ENCODE measurements at places on chromosomes 1 and 21.
A peak's percentile ranks its signal among the peaks of the same experiment; 100 is the strongest.

GRCh38 chr1:36040238-36040637 is 43.7 kb upstream of the TEKT2 start:
- DNase-seq, result no peak

- DNase-seq, result no peak
Observed at GRCh38 chr1:67614511-67614934, 70.5 kb upstream of the GADD45A start.

DNA sequence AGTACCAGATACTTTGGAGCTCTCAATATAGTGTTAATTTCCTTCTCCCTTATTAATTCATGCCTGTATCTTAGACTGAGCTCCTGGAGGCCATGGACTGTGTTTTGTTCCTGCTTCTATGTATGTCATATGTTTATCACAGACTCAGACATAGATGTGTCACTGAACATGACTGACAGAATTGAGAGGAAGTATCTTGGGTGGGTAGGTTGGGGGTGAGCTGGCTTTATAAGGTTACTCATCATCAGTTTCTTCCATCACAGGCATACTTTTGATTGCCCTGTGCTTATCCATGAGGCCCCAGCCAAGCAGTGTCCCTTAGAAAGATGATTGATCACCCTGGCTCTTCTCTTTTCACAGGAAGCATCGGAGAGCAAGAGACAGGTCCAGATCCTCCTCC is 5.6 kb upstream of the SH3D21 start:
- DNase-seq, result no peak

- peak; percentile 57 for DNase-seq
Observed at GRCh38 chr1:118960026-118960561, 28.0 kb downstream of the TBX15 start.

GRCh38 chr1:58456470-58456869 is 90.1 kb downstream of the OMA1 start:
- DNase-seq, result no peak

DNA sequence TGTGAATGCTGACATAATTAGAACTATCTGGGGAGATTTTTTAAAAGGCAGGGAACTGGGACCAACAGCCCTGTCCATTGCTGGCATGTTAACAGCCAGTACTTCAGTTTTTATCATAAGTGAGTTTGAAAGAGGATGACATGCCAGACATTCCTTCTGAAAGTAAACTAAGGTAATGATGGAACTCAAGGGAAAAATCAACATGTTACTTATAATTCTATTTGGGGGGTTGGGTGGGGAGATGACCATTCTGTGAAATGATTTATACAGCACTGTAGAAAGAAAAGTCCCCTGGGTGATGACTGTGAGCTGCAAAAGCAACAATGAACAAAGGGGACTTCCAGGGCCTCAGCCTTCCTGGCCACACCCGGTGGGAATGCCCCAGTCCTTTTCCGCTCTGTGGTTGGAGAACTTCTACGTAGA is 5.4 kb upstream of the LAMC2 start:
- peak; percentile 72 for DNase-seq

DNA sequence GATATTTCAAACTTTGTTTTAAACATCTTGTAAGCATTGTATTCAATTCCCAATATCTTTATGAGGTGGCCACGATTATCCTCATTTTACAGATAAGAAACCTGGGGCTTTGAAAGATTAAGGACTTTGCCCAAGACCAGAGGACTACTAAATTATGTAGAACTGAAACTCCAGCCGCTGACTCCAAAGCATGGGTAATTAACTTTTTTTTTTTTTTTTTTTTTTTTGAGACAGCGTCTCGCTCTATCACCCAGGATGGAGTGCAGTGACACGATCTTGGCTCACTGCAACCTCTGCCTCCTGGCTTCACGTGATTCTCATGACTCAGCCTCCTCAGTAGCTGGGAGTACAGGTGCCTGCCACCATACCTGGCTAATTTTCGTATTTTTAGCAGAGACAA is 68.7 kb downstream of the ALG14 start:
- no peak for DNase-seq

DNA sequence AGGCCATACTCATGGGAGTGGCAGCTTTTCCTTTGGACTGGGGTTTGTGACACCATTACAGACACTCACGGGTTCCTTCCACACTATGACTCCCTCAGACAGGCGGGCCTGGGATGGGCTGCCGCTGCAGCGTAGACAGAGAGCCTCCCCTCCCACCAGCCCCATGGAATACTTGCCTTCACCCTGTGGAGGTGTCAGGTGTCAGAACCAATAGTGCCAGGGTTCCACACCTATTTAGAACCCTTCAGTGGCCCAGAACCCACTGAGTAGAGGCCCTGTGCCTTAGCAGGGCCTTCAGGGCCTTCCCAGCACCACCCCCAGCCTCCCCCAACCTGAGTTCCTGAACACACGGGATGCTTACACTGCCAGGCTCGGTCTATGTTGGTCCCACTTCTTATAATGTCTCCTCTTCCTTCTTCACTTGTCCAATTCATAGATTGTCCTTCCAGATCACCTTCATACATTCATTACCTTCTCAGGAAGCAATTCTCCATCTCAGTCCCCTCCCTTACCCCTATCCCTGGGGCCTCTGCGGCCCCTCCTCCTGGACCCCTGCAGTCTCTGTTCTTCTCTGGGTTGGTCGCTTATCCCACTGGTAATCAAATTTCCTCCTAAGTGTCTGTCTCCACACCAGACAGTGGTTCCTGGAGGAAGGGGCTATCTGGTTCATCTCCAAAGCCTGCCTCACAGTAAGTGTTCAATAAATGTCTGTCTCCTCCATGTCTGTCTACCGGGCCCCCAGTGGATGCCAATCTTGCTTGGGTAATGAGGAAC is 1.4 kb upstream of the RHBG start:
- no peak for DNase-seq

DNA sequence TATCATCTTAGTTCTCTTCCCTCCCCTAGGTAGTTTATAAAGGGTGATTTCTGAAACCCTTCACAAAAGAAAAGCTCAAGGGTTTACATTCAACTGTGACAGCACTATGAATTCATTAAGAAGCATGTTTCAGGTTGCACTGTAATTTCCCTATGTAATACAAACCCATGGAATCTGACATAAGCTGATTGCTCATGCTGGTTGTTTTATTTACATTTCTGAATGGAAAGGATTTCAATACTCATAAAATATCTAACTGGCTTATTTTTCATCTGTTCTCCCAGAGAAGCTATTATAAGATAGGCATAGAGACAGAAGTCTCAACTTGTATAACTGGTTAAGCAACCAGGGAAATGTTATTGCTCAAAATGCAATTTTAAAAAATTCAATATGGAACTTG is 20.5 kb downstream of the WNT2B start:
- no peak for DNase-seq

- no peak for DNase-seq
Observed at GRCh38 chr21:33618407-33618806, 23.1 kb downstream of the CRYZL1 start.

DNA sequence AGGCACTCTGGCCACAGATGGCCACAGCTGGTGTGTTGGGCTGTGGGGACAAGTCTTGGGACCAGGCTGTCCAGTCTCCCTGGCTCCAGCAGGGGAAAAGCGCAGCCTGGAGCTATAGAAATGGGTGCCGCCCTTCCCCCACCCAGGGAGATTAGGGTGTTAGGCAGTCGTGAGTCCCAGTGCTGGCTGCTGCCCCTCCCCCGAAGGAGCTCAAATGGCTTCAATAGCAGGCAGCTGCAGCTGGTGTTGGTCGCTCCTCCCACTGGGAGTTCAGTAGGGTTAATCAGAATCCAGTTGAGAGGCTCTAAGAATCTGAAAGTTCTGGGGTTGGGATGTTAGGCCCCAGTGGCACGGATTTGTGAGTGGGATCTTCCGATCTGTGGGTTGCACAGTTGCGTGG is 595.6 kb upstream of the PKN2 start:
- no peak for DNase-seq

DNA sequence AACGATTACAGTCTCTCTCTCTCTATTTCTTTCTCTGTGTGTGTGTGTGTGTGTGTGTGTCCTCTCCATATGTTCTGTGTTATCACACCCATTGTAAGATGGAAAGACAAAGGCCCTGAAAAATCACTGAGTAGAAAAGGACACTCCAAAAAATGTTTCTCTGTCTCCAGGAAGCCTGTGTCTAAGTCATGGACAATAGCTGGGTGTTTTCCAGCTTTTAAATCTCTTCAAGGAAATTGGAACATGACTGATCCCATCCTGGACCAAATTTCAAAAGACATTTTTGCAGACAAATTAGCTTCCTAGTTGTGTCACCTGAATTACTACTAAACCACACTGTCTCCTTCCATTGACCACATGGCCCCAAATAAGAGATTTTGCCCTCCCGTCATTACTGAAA is 31.0 kb upstream of the LMX1A start:
- DNase-seq, result no peak

- DNase-seq, result no peak
Observed at GRCh38 chr1:193457676-193458075, 271.3 kb upstream of the B3GALT2 start.

DNA sequence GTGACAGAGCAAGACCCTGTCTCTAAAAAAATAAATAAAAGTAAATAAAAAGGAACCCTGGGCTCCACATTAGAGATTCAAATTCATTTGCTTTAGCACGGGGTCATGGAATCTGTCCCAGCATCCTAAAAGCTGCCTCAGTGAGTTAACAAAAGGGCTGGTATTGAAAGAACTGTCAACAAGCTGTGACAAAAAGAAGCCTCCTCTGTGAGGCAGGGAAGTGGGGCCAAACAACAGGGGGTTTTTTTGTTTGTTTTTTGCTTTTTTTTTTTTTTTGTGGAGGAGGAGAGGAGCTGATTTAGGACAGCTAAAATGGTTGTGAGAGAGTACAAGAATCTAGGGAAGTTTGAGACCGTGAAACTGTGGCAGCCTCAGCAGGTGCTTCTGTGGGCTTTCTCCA is 115.7 kb downstream of the LIPI start:
- DNase-seq, result no peak

- DNase-seq, result no peak
Observed at GRCh38 chr1:81377406-81377805, 423.3 kb upstream of the ADGRL2 start.

DNA sequence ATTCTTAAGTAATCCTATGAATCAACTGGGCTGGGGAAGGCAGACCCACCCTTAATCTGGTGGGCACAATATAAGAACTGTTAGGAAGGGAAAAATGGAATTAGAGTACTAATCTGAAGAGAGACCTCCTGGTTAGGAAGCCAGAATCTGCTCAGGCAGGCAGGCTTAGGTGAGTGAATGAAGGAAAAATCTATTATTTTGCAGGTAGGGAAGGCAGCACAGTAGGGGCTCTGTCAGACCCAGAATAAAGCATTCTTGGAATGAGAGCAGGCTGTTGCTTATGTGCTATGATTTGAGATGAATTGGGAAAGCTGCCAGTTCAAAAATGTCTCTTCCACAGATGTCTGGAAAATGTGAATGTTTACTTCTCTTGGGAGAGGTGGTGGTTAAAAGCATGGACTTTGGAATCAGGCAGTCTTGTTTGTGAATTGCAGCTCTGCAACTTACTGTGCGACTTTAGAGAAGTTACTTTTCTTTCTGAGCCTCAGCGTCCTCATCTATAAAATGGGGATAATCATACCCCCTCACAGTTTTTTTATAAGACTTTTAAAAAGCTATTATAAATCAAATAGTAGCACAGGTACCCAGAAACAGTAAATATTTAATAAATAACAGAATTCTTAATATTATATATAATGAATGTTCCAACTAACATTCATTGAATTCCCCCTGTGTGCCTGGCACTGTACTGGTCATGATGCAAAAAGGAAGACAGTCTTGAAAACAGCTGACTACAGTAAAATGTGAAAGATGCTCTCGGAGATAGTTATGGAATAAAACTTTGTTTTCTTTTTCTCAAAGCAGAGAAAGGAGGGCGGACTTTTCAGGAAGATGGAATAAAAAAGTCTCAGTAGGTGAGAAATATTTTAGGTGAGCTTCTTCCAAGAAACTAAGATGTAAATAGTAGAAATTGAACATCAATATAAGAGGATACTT is 15.3 kb upstream of the ZNF644 start:
- DNase-seq, result no peak

- DNase-seq, result no peak
Observed at GRCh38 chr1:224898937-224899336, 30.5 kb upstream of the DNAH14 start.

- DNase-seq, result no peak
Observed at GRCh38 chr1:33575324-33575879, 103.0 kb downstream of the ZSCAN20 start.

DNA sequence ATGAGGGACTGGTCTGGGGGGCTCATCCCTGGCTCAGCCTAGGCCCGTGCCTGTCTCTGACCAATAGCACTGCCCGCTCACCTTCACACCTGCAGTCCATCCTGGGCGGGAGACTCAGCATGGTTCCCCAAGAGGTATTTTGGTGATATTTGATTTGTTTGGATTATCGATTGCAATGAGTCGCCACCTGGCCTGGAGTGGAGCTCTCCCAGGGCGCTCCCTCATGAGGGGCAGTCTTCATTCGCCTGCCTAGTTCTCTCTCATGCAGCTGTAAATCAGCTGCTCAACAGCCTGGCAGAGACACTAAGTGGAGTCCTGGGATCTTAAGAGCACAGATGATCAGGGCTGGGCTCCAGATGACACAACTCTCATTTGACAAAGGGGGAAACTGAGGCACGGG is 90.1 kb upstream of the ACTL8 start:
- DNase-seq, result no peak
